H9 (cell line): ENCODE measurements at places on chromosomes 7 and 10.
A peak's percentile ranks its signal among the peaks of the same experiment; 100 is the strongest.

GRCh38 chr10:119341459-119342301, 134.3 kb downstream of the GRK5 start:
- DNase-seq = no peak

DNA sequence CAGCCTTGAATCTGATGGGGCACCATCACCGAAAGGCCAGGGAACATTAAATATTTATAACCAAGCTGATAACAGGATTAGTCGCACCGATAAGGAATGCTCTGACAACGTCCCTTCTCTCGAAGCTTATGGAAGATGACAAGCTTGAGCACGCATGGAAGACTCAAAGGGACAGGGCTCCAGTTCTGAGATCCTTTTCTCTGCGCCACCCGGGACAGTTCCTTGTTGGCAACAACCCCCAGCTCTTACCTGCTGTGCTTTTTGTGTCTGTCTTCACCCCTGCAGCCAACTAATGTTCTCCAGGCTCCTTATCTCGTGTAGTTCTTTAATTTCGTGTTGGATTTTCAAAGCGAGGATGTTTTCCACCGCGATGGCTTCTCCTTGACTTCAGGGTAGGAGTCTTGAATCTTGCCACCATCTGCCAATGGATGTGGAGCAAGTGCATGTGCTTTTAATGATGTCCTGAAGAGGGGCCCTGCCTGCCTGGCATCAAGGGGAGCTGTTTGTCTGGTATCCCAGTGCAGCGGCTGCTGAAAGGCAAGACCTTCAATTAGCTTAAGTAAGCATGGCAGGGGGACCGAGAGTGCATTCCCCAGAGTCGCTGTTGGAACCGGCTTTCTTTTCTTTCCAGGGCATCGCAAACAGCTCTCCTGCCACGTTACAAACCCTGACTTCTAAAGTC, 354 bp upstream of the FERD3L start:
- DNase-seq = peak; percentile 66

- DNase-seq = peak; percentile 67
These were observed 2.6 kb downstream of the NPTX2 start for GRCh38 chr7:98619450-98620321.

DNA sequence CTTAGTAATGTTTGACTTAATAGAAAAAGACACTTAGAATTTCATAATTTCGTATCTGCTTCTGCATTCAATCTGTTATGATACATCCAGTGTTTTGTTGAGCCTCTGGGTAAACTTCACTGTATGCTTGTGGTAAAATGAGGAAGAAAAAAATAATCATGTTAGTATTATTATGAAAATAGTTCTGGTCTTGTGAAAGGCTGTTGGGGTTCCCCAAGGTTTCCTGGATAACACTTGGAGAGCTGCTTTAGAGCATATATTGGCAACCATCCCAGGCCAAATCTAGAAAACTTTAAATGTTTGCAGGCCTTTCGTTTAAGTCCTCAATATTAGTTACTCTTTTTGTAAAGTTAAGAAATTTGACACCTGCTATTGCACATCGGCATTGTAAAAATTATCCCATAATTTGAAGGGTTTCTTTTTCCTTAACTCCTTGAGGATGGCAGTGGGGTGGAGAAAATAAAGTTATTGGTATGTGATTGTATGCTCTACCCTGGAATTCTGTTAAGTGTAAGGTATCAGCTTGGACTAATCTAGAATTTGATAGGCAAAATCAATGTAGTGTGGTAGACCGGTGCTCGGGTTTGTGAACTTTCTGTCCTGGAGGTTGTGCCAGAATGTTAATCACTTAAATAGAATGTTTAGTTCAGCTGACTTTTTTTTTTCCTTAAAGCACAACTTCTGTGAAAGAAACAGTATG, 54.5 kb downstream of the WAC start:
- DNase-seq = no peak

- no peak for DNase-seq
These were observed 281.7 kb downstream of the FRMD4A start for GRCh38 chr10:14048930-14049613.

DNA sequence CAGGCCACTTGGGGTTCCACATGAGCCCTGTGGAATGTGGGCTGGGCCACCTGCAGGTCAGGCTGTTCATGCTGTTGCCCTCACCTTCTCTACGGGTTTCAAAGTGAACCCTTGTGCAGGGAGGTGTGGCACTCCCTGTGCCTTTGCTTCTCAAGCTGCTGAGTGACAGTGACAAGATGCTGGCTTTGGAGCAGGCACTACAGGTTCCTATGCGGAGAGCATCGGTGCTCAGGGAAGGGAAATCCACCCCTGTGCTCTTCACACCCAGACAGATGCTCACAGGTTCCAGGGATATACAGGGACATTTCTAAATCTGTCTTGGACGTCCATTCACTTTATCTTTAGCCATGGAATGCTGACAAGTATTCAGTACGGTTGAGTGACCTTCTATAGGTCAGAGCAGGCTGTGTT, 1005.0 kb downstream of the LRMDA start:
- DNase-seq = no peak

DNA sequence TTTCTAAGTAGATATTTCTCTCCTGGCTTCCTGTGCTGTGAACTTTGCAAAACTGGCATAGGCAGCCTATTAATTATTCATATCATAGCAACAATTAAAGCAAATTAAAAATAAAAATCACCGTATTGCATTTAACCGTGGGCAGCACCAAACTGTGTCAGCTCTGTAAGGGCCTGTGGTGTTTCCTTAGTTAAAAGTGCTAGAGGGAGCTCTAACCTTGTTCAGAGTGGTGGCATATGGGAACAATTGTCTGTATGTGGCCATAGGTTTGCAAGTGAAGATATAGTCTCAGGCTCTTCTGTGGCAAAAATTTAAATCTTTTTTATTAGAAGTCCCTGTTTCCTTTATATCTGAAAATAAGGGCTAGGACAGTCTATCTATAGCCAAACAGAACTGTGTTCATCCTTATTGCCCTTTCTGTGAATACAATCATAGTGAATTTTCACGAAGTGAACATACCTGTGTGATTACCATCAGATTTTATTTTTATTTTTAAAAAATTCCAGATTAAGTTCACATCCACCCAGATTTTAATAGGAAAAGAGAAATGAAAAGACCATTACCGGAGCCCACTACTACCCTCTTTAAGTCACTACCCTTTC, 92.6 kb downstream of the POLL start:
- no peak for DNase-seq

- peak; percentile 64 for DNase-seq
These were observed 100.2 kb upstream of the PRSS58 start for GRCh38 chr7:142357953-142358520.

GRCh38 chr7:70923181-70923845, 208.6 kb upstream of the GALNT17 start:
- no peak for DNase-seq

DNA sequence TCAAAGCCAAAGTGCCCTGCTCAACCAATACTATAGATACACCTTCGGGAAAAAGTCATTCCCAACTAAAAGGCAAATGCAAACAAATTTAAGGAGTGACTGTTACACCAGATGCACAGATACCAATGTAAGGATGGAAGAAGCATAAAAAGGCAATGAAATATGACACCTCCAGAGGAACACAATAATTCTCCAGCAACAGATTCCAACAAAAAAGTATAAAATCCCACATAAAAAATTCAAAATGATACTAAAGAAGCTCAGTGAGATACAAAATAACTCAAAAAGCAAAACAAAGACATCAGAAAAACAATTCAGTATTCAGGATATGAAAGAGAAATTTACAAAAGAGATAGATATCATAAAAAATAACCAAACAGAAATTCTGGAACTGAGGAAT, 44.1 kb upstream of the ASAH2 start:
- DNase-seq = no peak

DNA sequence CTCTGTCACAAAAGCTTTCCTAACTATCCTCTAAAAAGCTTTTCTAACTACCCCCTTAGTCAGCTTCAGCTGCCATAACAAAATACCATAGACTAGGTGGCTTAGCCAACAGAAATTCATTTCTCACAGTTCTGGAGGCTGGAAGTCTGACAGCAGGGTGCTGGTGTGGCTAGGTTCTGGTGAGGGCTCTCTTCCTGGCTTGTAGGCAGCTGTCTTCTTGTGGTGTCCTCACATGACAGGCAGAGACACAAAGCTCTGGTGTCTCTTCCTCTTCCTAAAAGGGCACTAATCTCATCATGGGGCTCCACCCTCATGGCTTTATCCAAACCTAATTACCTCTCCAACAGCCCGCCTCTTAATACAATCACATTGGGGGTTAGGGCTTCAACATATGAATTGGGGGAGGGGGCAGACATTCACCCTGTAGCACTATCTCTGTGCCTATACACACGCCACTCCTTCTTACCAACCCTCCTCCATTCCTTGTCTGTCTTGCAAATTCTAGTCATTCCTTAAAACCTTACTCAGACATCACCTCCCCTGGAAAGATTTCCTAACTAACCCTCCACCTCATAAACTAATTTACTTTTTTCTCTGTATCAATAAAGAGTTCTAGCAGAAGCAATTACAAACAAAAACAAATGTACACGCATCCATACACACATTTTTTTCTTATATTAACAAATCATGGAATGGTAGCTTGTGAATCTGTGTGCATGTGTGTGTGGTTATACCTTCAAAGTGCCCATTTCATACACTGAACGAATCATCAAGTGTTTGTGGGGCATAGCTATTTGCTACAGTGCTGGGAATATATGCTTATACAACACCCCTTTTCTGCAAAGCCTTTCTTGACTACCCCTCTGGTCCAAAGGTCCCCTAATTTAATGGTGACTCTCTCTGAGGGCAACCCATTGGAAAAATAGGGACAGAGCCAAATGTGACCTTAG, 26.4 kb downstream of the RHOBTB1 start:
- DNase-seq = no peak

GRCh38 chr10:33143160-33143728, 185.2 kb upstream of the ITGB1 start:
- DNase-seq = no peak

- peak; percentile 73 for DNase-seq
These were observed 2.8 kb downstream of the SP8 start for GRCh38 chr7:20783700-20784387.

DNA sequence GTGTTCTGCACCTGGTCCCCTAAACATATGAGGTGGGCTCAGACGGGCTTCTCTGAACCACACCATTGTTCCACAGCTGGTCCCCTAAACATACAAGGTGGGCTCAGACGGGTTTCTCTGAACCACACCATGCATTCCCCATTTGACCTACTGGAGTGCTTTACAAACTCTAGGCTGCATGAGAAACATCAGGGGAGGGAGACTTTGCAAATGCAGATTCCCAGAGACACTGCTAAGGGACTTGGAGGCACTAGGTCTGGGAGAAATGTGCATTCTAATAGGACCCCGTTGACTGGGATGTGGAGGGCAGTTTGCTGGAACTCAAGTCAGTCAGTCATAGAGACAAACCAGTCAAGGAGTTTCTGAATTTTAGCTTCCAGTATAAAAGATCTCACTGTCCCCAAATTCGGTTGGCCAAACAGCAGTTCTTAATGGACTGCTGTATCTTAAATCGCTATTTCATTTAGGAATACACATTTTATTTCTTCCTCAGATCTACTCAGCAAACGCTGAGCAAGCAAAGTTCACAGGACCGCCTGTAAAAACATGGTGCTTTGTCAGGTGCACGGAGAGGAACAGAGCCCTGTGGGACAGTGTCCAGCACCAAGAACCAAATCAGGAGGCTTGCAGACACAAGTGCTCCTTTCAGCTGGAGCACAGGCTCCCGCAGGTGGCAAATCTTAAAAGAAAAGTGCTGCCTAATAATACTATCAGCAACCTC, 198.8 kb downstream of the SFMBT2 start:
- no peak for DNase-seq

DNA sequence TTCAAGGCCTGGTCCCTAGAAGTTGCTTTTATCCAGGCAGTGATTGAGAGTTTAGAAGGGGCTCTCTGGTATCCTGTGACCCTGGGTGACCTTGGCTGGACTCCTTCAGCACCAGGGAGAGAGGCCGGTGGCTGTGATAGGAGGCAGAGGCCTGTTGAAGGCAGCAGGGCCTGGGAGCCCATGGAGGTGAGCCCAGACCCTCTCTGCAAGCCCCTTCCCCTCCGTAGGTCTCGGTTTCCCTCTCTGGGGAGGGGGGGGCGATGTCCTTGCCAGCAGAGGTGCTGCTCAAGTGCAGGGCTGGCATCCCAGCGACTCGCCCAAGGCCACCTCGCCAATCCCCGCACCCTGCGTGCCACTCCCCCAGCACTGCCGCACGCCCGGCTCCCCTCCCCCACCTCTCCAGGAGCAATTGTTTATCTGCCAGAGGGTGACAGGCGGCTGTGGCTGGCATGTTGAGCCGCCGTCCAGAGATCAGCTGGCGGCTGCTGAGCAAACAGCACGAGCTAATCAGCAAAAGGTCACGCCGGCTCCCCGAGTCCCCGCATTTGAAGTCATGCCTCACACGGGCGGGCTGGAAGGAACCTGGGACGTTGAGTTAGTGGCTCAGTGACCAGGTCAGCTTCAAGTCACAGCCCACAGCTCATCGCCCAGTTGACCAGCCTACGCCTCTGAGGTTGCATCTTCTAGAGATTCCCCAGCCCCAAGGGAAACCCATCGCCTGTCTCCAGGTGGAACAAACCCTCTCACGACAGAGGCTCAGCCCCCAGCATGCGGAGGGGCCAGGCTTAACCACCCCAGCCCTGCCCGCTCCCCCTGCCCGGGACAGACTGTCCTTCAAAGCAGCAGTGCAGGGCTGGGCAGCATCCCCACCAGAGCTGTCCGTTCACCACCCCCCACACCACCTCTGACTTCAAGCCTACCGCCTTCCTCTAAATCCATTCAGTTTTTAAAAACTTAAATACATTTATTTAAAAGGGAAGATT, 43.7 kb downstream of the ELFN1 start:
- DNase-seq = peak; percentile 75

DNA sequence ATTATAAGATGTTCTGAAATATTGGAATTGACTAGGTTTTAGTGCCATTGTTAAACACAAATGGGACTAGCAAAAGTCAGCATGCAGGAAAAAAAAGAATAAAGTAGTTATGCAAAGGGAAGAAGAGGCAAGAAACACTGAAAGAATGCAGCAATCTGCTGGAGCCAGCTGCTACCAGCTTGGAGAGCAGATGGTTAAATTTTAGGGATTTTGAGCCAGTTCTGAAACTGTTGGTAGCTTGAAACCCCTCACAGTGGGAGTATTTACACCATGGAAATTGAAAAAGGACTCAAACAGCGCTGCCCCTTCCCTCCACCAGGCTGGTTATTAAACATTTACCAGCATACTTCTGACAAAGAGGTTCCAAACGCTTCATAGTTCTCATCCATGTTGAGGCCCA, 41.0 kb downstream of the SCRN1 start:
- DNase-seq = no peak
